Naive thymus-derived CD8-positive, alpha-beta T cell (primary cell): ENCODE measurements at places on chromosomes 16 and 17. TPM values are rescaled to one million over a fixed set of nuclear protein-coding genes. Genes with fewer than 3 reads are reported as not detected.

- no peak for DNase-seq
Measured at GRCh38 chr17:13770702-13771101, 169.0 kb upstream of the HS3ST3A1 start.

DNA sequence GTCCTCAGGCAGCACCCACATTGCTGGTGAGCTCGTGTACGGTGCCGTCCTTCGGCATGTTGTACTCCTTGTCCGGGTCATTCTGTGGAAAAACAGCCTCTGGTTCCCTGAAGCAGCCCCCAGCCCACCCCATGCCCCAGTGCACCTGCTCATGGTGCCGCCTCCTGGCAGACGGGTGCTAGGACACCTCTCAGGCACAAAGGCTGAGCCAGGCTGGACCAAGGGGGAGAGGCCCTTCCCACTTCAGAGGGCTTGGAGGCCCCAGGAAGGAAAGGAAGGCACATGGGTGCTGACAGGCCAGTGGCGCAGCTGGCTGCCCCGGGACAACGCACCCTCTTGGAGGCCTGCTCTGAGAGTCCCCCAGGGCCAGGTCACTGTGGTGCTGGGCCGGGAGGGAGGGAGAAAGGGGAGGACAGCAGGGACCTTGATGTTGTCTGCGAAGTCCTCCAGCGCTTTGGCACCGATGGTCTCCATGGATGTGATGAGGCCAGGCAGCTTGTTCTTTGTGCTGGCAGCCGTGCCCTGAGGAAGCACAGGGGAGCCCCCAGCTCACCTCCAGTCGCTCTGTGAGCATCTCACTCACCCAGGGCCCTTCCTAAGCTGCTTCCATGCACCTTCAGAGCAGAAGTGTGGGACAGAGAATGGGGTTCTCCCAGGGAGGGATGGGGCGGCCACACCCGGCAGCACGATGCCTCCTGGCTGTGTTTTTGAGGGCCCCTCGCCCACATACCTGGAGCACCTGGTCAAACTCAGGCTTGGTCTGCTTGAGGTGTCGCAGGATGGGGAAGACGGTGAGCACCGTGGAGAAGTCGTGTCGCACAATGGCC, 9.3 kb downstream of the ZACN start:
- DNase-seq = no peak

DNA sequence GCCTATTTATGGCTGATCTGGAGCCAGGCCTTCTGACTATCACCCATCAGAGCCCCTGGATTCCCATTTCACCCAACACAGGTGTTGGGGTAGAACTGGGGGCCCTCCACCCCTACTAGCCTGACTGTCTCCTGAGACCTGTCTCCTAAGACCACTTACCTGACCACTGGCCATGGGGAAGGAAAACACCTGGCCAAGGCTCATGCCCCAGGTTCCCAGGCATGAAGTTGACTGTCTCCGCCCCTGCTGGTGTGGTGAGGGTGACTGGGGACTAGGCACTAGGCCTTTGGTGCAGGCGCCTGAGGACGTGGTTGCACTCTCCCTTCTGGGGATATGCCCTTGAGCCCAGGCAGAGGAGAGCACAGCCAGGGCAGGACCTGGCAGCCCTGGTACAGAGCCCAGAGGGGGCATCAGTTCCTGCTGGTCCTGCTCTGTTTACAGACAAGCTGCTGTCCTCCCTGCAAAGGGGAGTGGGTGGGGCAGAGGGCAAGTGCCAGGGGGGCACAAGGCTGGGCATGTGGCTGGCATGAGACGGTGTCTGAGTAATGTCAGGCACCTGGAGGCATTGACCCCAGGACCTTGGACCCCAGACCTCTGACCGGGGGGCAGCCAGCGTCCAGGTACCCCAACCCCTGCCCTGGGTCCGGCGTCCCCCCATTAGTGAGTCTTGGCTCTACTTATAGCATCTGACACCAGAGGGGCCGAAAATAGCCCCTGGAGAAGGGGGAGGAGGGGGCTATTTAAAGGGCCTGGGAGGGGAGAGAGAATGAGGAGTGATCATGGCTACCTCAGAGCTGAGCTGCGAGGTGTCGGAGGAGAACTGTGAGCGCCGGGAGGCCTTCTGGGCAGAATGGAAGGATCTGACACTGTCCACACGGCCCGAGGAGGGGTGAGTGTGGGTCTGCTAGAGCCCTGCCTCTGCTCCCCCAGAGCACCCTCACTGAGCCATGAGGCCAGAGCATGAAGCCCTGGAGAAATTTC, at the start of gene TCAP:
TCAP (plus strand) TSS at position 769 of the 981 bp plus-strand sequence; CDS start at position 780, 11 bp downstream.
- DNase-seq = no peak

The TLCD3A gene
- total RNA-seq = 2.1 TPM
